ENCODE measurements at places on chromosomes 5 and 9.

DNA sequence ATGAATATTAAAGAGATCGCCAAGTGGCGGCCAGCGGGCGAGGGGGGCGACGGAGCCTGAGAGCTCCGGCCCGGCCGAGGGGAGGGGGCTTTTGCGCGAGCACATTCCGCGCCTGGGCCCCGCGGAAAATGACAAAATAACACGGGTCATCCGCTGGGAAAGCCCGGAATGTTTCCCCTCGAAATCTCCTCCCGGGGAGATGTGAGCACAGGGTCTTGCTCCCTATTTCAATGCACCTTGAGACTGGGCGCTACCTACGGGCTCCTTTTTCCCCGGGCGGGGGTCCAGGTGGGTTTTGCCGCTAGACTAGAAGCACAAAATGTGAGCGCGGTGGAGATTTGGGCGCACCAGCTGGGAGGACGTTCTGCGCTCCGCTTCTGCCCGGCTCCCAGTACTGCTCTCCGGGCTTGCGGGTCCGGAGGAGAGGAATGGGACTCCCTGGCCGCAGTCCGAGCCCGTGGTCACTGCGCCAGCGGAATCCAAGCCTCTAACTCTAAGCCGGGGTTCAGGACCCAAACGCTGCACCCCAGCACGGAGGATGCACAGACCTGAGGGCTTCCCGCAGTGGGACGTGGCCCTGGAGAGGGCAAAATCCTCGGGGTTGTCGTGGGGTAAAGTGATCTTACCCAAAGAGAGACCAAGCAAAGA lies 2.8 kb upstream of the PRDM12 start:
- DNase-seq: no peak

DNA sequence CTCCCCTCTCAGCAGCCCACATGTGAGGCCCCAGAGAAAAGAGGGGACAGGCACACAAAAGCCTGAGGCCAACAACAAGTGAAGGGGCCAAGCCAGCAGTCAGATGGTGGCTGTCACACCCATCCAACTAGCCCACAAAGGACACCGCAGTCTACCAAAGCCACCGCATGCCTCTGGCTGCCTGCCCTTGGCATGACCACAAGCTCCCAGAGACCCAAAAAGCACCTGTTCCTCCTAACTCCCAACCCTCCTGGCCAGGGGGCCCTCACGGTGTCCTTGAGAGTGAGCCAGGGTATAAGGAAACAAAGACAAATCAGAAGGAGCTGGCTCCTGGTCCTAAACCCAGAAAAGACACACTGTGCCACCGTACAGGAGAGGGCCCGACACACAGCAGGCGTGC lies 77.8 kb upstream of the LRRTM2 start:
- no peak for DNase-seq

GRCh38 chr5:177576169-177576568 lies 15.8 kb upstream of the TMED9 start:
- no peak for DNase-seq

- no peak for DNase-seq
These were observed 250.0 kb upstream of the MPDZ start for GRCh38 chr9:13529321-13530104.

GRCh38 chr5:65562731-65563701 lies at the start of the genes CENPK and PPWD1:
CENPK (minus strand) TSS chr5:65563168; CDS start chr5:65554907, 8,261 bp downstream.
PPWD1 (plus strand) TSS chr5:65563296; CDS start chr5:65563311, 15 bp downstream.
- peak; percentile 93 for DNase-seq

Data from activated CD4-positive, alpha-beta T cell treated with anti-CD3 and anti-CD28 coated beads, Interleukin-2, amount 50 U/mL, for 4 hours (primary cell).